Central memory CD8-positive, alpha-beta T cell (primary cell): ENCODE measurements at places on chromosomes 5 and 9.

DNA sequence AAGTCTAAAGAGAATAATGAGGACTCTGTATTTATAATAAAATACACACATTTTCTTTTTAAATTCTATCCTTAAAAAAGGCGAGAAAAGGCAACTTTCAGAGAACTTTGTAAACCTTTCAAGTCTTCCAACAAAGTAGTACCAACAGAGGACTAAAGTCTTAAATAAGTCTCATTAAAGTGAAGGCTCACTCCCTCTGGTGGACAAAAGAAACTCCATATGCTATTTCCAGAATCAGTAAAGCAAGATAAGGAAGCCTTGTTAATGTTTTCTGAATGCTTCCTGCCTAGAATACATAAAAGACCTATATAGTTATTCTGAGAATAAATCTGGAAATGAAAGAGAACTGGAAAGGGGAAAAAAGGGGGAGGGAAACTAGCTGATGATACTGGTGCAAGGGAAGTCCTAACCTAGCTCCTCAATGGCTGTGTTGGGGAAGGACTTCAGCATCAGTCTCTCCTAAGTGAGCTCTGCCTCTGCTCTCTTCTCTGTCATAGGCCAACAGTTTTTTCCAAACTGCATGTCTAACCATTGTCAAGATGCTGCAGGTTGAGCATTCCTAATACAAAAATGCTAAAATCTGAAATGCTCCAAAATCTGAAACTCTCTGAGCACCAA lies 7.2 kb downstream of the HMGCS1 start:
- DNase-seq = no peak

- DNase-seq = no peak
Measured at GRCh38 chr5:174725261-174725990, 1.0 kb downstream of the MSX2 start.

DNA sequence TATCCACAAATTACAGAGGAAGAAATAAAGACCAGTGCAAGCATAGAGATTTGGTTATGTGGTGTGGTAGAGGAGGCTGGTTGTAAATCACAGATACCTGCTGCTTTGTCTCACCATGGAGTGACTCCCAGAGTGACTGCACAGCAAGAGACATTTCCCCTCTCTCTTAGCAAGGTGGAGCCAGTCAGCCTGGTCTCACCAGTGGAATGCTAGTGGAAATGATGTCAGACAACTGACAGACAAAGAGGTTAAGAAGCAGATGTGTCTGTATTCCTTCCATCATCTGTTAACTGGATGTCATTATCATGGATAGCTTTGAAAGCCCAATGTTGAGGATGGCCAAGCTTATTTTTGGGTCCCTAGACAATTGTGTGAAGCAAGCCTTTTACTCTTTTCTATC lies 509.4 kb upstream of the SEMA6A start:
- no peak for DNase-seq

DNA sequence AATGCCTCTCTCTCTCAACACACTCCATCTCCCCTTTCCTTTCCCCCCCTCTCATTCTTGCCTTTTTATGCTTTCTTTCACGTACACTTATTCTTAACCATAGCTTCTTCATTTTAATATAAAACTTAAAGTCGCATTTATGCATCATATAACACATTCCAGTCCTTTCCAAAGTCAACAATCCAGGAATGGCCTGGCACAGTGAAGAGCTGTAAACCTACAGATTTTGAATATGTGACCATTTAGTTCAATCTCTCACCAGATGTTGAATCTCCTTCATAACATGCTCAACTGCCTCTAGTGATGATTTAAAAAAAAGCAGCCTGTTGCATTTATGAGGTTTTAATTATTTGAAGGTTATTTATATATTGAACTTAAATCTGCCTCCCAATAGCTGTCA lies 186.2 kb upstream of the GRAMD2B start:
- no peak for DNase-seq

- no peak for DNase-seq
Measured at GRCh38 chr5:95148453-95148852, 136.4 kb downstream of the MCTP1 start.
